T-helper 17 cell (primary cell): ENCODE measurements at places on chromosomes 16 and 17.

DNA sequence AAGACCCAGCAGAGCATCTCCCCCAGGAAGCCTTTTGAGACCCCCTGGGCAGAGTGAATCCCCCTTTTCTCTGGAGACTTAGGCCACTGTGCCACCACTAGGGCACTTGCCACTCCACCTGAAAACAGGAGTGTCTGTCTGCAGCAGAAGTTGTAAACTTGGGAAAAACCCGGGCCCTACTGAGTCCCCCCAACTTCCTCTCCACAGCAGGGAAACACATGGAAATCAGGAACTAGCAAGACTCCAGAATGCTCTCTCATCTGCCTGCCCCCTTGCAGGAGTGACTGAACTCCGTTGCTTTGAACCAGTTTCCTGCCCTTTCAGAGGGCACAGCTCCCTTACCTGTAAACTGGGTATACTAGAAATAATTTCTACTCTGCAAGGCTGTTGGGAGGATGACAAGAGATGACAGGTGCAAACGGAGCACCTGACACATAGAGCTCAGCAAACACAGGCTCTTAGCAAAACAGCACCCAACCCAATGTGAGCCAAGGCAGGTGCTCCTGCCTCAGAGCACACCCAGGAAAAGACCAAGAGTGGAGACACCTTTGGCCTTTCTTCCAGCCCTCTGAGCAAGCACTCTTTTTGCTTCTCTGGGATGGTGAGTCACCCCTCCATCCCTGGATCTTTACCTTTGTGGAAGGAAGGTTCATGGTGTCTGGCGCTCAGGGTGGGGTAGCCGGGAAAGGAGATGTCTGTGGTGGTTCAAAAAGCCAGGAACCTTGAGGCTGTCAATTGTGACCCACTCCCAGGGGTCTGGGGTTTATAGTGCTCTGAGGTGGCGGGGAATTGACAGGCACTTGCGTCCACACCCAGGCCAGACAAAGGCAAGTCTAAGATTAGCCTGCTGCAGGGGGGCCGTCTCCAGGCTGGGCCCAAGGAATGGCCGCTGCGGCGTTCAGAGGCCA, at the start of gene HCRT:
HCRT (minus strand) TSS at position 740 of the 908 bp plus-strand sequence; CDS start at position 653, 87 bp downstream.
- DNase-seq, result no peak

GRCh38 chr17:79219208-79219935, 144.7 kb downstream of the ENGASE start:
- DNase-seq, result no peak

- no peak for DNase-seq
These were observed 10.6 kb upstream of the CPNE2 start for GRCh38 chr16:57081744-57082143.

DNA sequence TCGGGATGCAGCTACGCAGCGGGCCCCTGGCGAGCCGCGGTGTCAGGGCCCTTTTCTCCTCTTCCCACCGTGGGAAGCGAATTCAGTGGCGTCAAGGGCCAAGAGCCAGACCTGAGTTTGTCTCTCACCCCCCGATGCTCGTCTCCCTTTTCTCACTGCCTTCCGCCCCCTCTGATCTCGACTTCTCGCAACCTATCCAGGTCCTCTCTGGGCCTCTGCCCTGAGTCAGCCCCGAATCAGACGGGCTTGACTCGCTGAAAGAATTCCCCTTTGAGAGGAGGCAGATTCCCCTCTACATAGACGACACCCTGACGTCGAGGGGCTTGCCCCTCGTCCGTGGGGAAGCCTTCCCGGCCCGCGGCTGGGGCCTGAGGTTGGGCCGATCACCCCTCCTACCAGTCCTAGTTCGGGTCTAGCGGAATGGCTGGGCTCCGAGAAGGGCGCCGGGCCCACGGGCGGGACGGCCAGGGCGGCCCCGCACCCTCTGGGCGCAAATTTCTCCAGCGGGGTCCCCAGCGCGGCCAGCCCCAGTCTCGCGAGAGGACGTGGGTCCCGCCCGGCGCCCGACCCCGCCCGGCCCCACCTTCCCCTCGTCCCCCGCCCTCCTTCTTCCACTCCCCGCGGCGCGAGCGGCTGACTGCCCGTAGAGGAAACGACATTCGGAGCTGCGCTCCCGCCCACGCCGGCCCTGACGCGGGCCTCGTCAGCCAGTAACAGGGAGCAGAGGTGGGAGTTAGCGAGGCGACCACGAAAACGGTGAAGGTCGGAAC, at the start of gene GGNBP2:
GGNBP2 (plus strand) TSS at position 613 of the 770 bp plus-strand sequence. CDS start 806 bp downstream, outside the sequence.
- peak; percentile 94 for DNase-seq
